Stimulated activated naive B cell treated with anti-CD40 and anti-IgM and Interleukin-4, amounts not matched to agents 10 μg/mL and 1 μg/mL and 100 μg/mL, for 72 hours (primary cell): ENCODE measurements at places on chromosomes 4 and X.

- no peak for DNase-seq
Measured at GRCh38 chrX:20067709-20068561, 48.8 kb downstream of the MAP7D2 start.

DNA sequence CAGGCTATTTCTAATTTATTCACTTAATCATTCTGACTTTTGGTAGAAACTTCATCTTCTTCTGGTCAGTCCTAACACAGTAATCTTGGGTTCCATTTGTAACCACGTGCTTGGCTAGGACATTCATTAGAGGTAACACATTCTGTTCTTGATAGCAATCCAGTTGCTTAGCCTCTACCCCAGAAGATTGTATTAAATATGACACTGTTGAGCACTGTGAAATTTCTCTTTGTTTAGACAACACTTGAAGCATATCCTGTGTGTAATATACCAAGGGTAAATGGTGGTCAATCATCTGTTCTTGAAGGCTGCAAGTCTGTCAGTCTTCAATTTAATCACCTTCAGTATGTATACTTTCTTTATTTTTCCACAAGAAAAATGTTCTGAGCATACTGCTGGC, 523.0 kb downstream of the ANKRD50 start:
- no peak for DNase-seq

- no peak for DNase-seq
Measured at GRCh38 chrX:10769696-10770619, 149.6 kb upstream of the MID1 start.

GRCh38 chr4:85370400-85371032, 104.4 kb upstream of the ARHGAP24 start:
- peak; percentile 54 for DNase-seq

DNA sequence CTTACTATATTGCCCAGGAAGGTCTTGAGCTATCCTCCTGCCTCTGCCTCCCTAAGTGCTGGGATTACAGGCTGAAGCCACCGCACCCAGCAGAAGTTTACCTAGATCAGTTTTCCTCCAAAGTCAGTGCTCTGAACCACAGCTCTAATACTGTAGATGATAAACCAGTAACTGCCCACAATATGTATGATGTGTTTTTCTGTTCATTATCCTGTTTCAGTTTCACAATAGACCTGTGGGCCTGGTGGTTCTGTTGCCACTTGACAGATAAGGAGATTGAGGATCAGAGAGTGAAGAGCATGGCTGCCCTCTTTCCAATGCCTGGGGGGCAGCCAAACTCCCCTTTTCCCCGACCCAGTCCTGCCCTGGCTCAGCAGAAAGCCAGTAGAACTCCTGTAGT, 87.0 kb downstream of the EFNB1 start:
- DNase-seq: no peak

- no peak for DNase-seq
Measured at GRCh38 chr4:64497491-64497890, 88.2 kb upstream of the TECRL start.

- no peak for DNase-seq
Measured at GRCh38 chr4:5399790-5400421, 308.5 kb downstream of the EVC2 start.

DNA sequence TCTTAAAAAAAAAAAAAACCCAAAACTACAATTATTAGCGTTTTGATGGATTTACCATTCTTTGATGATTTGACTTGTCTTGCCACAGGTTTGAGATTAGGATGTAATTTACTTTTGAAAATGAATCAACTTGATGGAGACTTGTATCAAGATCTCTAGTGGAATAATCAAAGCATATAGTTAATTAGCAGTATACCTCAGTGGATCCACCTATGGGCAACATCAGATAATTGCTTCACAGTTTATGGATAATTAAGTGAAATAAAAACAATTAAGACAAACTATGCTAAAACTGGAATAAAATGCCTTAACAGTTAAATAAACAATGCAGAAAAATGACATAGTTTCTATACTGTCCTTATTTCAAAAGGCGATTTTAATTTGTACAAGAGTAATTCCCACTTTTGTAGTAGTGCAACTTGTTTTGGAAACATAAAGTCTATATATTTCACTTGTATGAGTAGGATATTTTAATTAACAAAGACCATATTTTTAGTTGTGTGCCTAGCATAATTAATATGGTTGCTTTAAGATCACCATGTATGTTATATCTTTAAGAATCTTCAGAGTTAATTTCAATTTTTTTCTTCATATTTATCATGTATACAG, 4.2 kb downstream of the CPEB2 start:
- no peak for DNase-seq

- no peak for DNase-seq
Measured at GRCh38 chr4:132330994-132331393, 818.1 kb upstream of the PCDH10 start.
